Vein endothelial cell (primary cell): ENCODE measurements at places on chromosomes 5 and 9. TPM values are rescaled to one million over a fixed set of nuclear protein-coding genes. Genes with fewer than 3 reads are reported as not detected.

DCANP1 gene
- not detected in 2 replicates for total RNA-seq

EPB41L4B gene
- total RNA-seq, result 0.98 and 1.3 TPM in 2 replicates

CHD1 gene
- total RNA-seq, result 55.5 and 77.0 TPM in 2 replicates

FSTL4 gene
- total RNA-seq, result under 0.01 and 0.10 TPM in 2 replicates

IFNA13 gene
- not detected in 2 replicates for total RNA-seq

ITK gene
- total RNA-seq, result not detected in 2 replicates

EDIL3 gene
- total RNA-seq, result 2.9 and 3.5 TPM in 2 replicates

EIF4E1B gene
- not detected in 2 replicates for total RNA-seq

DPM2 gene
- total RNA-seq, result 15.7 and 19.6 TPM in 2 replicates
